ENCODE measurements at places on chromosomes 2 and 18. TPM values are rescaled to one million over a fixed set of nuclear protein-coding genes. Genes with fewer than 3 reads are reported as not detected.

The ZNF396 gene
- total RNA-seq: 0.30 TPM

The CD8A gene
- 0.39 TPM for total RNA-seq

DNA sequence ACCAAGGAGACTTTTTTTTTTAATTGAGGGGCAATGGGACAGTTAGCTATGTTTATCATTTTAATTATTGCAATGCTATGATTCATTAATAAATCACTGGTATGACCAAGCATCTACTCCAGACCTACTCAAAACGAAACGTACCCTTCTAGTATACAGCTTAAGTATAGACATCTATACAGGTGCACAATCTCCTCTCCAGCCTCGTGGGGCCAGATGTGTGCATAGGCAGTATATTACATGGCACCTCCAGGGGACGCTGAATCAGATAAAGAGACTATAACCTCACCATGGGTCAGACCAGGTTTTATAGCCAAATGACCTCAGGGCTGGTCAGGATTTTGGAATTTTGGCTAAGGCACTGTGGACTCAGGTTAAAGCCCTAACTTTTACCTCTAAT is 86.6 kb downstream of the SS18 start:
- no peaks in the 10 kb centered on the region for H3K36me3 ChIP-seq
- no peak overlapping the region for H3K27ac ChIP-seq
- H3K4me3 ChIP-seq: no peak overlapping the region
- no peaks in the 10 kb centered on the region for H3K27me3 ChIP-seq
- DNase-seq: no peak
- H3K4me1 ChIP-seq: no peaks in the 10 kb centered on the region

The ATP8B1 gene
- total RNA-seq: 6.0 TPM

- H3K27me3 ChIP-seq: no peaks in the 10 kb centered on the region
- no peak for DNase-seq
- H3K4me1 ChIP-seq: no peaks in the 10 kb centered on the region
- H3K36me3 ChIP-seq: no peaks in the 10 kb centered on the region
These were observed 306.1 kb upstream of the KLHL29 start for GRCh38 chr2:23078784-23079434.

All from right atrium auricular region (tissue), 2 donors.